Activated CD8-positive, alpha-beta memory T cell treated with anti-CD3 and anti-CD28 coated beads, Interleukin-2, amount 10 ng/mL, durations not matched to agents 7 days and 5 days (primary cell): ENCODE measurements at places on chromosomes 3 and 15. TPM values are rescaled to one million over a fixed set of nuclear protein-coding genes. Genes with fewer than 3 reads are reported as not detected.

DNA sequence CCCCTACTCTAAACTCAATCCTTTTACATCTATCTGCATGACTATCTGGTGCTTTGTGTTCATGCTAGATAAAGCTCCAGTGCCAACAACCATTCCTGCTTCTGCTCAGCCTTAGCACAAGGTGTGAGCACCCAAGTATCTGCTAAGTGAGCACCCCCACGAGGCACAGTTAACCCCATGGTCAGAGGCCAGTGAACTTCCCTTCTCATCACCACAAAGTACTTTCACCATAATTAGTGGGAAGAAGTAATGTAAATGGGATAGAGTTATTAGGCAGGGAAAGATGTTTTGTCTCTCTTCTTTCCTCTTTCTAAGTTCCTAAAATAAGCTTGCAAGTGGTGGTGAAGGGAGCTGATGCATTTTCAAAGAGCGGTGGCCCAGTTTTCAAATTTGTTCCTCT, 96.4 kb downstream of the ANO10 start:
- DNase-seq, result no peak
- no peaks in the 10 kb centered on the region for H3K27me3 ChIP-seq
- no peak overlapping the region for H3K27ac ChIP-seq
- H3K36me3 ChIP-seq, result peaks cover 12% of the 10 kb centered on the region
- no peak overlapping the region for H3K4me3 ChIP-seq
- H3K4me1 ChIP-seq, result peaks cover 3% of the 10 kb centered on the region

DNA sequence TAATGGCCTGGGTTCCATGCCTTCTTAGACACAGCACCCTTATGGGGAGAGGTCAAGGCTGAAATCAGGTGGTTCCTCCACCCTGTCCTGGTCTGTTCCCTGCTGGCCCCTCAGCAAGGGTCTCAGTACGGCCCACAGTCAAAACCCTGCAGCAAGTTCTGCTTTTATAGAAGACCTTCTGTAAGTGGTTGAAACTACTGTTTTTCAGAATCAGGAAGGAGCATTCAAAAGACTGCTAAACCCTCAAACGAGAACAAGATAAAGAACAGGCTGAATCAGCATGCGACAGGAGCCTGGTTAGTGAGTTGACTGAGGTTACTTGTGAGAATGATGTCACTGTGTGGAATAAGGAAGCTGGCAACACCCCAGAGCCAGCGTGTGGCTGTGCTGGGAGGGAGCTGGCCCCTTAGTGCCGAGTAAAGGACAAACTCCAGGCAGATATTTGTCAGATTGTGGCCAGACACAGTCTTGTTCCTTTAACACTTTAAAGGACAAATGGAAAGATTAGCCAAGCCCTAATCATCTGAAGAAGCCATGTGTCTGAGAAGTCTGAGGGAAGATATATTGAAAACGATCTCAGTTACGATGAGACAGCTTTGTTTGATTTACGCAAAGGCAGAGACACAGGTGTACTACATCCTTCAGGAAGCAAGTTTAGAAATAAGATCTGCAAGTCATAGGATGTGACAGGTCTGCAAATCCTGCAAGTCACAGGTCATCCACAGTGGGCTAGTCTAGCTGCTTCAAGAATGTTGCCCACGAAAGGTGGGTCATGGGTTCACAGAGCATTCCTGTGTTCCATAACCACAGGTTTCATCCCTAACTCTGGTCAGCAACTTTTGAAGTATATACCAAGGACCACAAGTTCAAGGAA, 54.0 kb downstream of the B3GNT5 start:
- DNase-seq, result peak; percentile 59
- H3K4me3 ChIP-seq, result no peak overlapping the region
- H3K27me3 ChIP-seq, result no peaks in the 10 kb centered on the region
- H3K27ac ChIP-seq, result peak overlapping the region; percentile 22
- peaks cover 11% of the 10 kb centered on the region for H3K36me3 ChIP-seq

- no peaks in the 10 kb centered on the region for H3K27me3 ChIP-seq
- no peak for DNase-seq
- peaks cover 15% of the 10 kb centered on the region for H3K4me1 ChIP-seq
- H3K4me3 ChIP-seq, result no peak overlapping the region
Observed at GRCh38 chr3:49346797-49347251, 7.0 kb upstream of the USP4 start.

DNA sequence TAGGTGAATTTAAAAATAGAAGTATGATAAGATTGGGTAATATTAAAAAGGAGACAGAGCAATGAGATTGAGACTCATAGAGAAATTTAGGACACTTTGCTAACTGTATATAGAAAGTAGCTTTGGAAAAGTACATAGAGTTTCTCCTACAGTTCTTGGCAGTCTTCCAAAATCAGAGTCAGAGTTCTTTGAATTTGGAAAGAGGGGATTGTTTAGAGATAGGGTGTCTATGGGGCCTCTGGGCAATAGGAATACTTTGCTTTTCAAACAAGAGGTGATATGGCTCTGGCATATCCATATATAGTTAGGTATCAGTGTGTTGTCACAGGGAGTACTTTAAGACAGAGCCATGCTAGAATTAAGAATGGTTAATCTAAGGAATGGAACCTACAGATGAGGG, 477.1 kb upstream of the KCNMB2 start:
- H3K27ac ChIP-seq, result no peak overlapping the region
- no peaks in the 10 kb centered on the region for H3K4me1 ChIP-seq
- DNase-seq, result no peak
- no peak overlapping the region for H3K4me3 ChIP-seq

- DNase-seq, result no peak
- H3K4me1 ChIP-seq, result no peaks in the 10 kb centered on the region
- H3K27me3 ChIP-seq, result peaks cover 13% of the 10 kb centered on the region
Observed at GRCh38 chr3:139312959-139313358, 30.9 kb upstream of the MRPS22 start.

- no peaks in the 10 kb centered on the region for H3K27me3 ChIP-seq
- no peak overlapping the region for H3K4me3 ChIP-seq
- no peaks in the 10 kb centered on the region for H3K36me3 ChIP-seq
- DNase-seq, result no peak
Observed at GRCh38 chr3:4107430-4107829, 195.7 kb upstream of the SETMAR start.

DNA sequence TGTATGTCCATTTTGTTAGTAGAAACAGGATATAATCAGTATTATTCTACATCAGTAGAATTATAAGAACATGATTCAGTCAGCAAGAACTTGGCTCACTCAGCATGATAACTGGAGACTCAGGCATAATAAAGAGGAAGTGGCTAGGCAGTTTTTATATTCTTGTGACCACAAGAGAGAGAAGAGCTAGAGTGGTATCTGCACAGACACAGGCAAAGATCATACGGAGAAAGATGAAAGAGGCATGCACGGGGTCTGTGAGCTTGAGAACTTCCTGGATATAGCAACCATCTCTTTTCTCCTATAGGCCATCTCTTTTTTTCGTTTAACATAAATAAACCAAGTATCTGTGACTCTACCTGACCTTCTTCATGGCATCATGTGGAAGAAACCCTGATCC, 46.8 kb downstream of the MYO5A start:
- H3K4me3 ChIP-seq, result peak overlapping the region; percentile 44
- H3K4me1 ChIP-seq, result peaks cover 55% of the 10 kb centered on the region
- peak overlapping the region; percentile 87 for H3K27ac ChIP-seq
- peak; percentile 74 for DNase-seq

DNA sequence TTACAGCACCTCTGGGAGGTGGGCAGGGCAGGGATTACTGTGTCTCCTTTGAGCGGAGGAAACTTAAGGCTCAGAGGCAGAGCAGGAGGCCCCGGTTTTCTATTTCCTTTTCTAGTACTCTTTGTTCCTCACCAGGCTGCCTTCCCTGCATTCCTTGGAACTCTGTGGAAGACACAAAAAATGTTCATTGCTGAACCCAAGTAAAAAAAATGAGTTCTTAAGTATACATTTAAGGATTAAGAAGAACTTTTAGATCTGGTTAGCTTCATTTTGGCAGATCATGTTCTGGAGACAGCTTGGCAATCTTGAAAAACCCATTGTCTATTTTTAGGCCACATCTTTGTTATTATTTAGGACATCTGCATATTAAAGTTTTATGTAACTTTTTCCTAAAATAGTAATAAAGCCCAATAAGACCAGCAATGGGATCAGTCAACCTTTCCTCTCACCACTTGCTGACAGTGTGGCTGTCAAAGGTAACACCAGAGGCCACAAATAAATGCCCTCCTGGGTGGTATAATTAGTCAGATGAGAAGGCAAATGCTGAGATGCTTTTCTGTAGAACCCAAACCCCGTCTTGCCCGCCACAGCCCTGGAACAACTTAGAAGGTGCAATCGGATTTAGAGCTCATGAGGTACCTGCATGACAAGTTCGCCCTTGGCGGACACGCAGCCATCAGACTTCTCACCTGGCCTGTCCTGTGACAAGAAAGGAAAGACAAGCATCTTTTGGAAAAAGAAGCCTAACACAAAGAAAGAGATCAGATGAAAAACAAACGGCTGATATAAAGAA, 97.2 kb downstream of the DGKG start:
- no peak overlapping the region for H3K27ac ChIP-seq
- no peaks in the 10 kb centered on the region for H3K36me3 ChIP-seq
- peaks cover 13% of the 10 kb centered on the region for H3K27me3 ChIP-seq
- no peak overlapping the region for H3K4me3 ChIP-seq
- peaks cover 3% of the 10 kb centered on the region for H3K4me1 ChIP-seq

Gene TICRR
- 35.5 TPM for total RNA-seq

- no peaks in the 10 kb centered on the region for H3K36me3 ChIP-seq
- DNase-seq, result no peak
- no peaks in the 10 kb centered on the region for H3K4me1 ChIP-seq
- H3K27ac ChIP-seq, result no peak overlapping the region
Observed at GRCh38 chr3:168722091-168722490, 626.4 kb upstream of the GOLIM4 start.

DNA sequence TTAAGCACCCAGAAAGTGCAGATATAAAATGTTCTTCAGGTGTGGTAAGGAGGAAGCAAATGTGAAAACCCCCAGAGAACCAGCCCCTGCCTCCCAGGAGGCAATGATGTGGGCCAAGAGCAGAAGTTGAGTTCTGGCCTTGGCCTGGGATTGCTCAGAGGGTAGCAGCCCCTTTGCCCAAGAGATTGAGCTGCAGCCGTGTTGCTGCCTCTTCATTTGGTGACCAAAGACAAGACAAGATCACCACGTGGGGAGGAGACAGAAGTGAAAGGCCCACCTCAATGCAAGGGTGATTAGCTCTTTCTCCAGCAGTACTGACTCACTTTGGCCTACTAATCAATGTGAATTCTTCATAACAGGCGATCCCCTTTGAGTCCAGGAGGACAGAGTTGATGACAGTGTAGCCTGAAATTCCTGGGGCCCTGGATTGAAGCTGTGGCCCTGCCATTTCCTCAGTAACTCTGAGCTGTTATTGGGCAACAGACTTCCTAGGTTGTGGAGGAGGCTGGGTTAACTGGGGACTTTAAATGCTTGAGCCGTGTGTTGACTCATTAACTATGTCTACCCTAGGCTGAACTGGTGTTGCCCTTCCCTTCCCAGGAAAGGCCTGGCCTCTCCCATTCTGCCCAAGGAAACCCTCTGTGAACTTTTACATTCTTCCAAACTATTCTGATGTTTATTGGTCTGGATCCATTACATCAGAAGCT, 86.5 kb downstream of the ST6GAL1 start:
- DNase-seq, result no peak
- peaks cover 33% of the 10 kb centered on the region for H3K36me3 ChIP-seq
- H3K4me1 ChIP-seq, result peaks cover 54% of the 10 kb centered on the region
- no peak overlapping the region for H3K27ac ChIP-seq

- H3K27me3 ChIP-seq, result no peaks in the 10 kb centered on the region
- no peaks in the 10 kb centered on the region for H3K36me3 ChIP-seq
Observed at GRCh38 chr3:175818811-175819464, 959.8 kb downstream of the NAALADL2 start.

Gene GOLGA6A
- not detected for total RNA-seq

Gene SOX14
- total RNA-seq, result not detected

- H3K27me3 ChIP-seq, result no peaks in the 10 kb centered on the region
- peaks cover 8% of the 10 kb centered on the region for H3K36me3 ChIP-seq
- no peak for DNase-seq
- peaks cover 48% of the 10 kb centered on the region for H3K4me1 ChIP-seq
- H3K27ac ChIP-seq, result no peak overlapping the region
Observed at GRCh38 chr3:197796087-197796486, 5.0 kb downstream of the LRCH3 start.

DNA sequence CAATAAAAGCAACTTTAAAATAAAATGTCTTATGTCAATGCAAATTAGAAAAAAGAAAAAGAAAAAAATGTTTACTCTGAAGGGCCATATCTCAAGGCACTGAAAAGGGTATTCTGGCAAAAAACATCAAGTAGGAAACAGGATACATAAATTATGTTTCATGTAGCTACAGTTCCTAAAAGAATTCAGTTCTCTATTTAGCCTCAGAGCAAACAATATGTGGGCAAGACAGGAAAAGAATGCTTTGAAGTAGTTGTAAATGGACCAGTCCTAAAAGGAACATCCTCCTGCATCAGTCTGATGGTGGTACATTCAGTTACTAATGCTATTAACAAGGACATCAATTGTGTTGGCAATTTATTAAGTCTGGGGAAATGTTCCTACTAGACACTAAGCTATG, 8.1 kb downstream of the COMMD2 start:
- H3K36me3 ChIP-seq, result peaks cover 57% of the 10 kb centered on the region
- H3K4me3 ChIP-seq, result no peak overlapping the region
- H3K27ac ChIP-seq, result no peak overlapping the region

- no peaks in the 10 kb centered on the region for H3K27me3 ChIP-seq
- no peaks in the 10 kb centered on the region for H3K36me3 ChIP-seq
- DNase-seq, result no peak
- H3K27ac ChIP-seq, result no peak overlapping the region
- peaks cover 31% of the 10 kb centered on the region for H3K4me1 ChIP-seq
- no peak overlapping the region for H3K4me3 ChIP-seq
Observed at GRCh38 chr15:63888146-63888545, 54.4 kb upstream of the HERC1 start.

DNA sequence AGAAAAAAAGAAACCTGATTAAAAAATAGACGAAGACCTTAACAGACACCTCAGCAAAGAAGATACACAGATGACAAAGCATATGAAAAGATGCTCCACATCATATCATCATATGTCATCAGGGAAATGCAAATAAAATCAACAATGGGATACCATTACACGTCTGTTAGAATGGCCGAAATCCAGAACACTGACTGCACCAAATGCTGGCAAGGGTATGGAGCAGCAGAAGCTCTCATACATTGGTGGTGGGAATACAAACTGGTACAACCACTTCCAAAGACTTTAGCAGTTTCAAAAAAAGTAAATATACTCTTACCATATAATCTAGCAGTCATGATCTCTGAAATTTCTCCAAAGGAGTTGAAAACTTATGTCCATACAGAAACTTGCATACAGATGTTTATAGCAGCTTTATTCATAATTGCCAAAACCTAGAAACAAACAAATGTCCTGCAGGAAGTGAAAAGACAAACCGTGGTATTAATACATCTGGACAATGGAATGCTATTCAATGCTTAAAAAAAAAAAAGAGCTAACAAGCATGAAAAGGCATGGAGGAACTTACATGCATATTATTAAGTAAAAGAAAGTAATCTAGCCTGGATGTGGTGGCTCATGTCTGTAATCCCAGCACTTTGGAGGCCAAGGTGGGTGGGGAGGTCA, 107.4 kb downstream of the HES1 start:
- H3K27me3 ChIP-seq, result peaks cover 61% of the 10 kb centered on the region
- H3K4me1 ChIP-seq, result no peaks in the 10 kb centered on the region
- H3K4me3 ChIP-seq, result no peak overlapping the region
- DNase-seq, result no peak
- H3K27ac ChIP-seq, result no peak overlapping the region
- no peaks in the 10 kb centered on the region for H3K36me3 ChIP-seq

Gene HRG
- total RNA-seq, result not detected

- H3K36me3 ChIP-seq, result no peaks in the 10 kb centered on the region
- peaks cover 16% of the 10 kb centered on the region for H3K27me3 ChIP-seq
- no peak overlapping the region for H3K27ac ChIP-seq
- H3K4me3 ChIP-seq, result no peak overlapping the region
- no peak for DNase-seq
Observed at GRCh38 chr3:9912294-9912935, 4.5 kb upstream of the IL17RC start.

Gene ARHGAP31
- 8.3 TPM for total RNA-seq
